ENCODE measurements at places on chromosomes 3 and 15.

- DNase-seq: no peak
Observed at GRCh38 chr15:29305556-29305955, 35.9 kb upstream of the NSMCE3 start.

DNA sequence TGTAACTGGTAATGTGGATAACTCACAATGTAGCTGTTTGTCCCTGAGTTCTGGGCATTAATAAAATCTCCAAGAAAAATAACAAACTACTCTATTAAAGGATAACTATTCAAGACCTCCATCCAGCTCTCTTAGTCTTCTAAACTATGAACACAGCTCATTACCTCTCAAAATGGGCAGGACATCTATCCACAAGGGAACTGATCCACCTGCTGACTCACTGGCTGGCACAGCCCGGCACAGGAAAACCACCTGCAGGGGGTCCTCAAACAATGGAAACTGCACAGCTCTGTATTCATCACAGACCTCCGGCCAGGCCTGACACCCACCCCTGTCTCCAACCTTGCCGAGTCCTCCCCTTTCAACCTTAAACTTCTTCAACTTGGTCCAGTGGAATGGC is 255.4 kb downstream of the TJP1 start:
- DNase-seq: no peak

DNA sequence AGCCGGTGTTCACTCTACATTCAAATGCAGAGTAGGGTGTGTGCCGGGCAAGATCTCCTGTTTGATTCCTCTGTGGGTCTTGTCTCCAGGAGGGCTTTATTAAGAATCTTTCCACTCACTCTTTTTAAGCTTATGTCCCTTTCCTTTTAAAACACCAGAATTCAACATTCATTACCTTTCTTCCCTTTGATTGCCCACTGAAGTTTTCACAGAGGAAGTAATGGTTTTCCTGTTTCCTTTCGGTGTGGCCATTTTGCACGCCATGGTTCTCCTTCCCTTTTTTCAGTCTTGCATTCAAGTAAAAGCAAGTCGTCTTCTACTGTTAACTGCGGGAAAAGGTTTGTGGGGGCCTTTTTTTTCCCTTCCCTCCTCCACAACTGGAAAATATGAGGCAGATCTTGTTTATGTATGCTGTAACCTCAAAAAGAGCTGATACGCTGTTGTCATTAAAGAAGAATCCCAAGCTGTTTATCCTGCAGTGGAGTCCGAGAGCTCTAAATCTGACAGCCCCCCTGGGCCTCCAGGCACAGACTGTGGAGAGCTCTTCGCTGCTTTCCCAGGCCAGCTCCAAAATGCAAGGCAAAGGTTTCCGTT is 40.5 kb downstream of the FILIP1L start:
- no peak for DNase-seq

DNA sequence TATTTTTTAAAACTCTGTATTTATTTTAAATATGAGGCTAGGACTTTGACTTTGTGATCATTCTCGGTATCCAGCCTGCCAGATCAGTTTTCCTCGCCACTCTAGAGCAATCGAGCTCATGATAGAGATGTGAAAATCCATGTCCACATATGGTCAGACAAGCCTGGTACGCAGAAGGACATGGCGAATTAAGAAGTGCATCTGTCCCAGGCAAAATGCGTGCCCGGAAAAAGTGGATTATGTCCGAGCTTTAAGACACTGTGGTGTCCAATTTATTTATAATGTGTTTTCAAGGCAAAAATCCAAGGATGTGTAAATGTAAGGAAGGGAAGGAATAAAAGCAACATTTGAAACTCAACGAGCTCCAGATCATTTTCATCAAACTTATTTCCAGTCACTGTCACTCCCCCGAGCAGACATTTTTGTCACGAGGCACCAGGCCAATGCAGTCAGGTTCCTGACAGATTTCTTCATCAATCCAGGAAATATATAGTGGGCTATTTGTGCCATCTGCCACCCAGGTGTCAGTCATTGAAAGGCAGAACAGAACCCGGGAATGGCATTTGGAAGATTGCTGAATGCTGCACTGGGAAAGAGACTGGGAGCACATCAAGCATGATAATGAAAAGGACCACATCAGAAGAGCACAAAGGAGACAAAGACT is 825.7 kb downstream of the SQOR start:
- DNase-seq: no peak

- no peak for DNase-seq
Observed at GRCh38 chr3:14680716-14681115, 5.8 kb downstream of the C3orf20 start.
